ENCODE measurements at places on chromosomes 4 and X. TPM values are rescaled to one million over a fixed set of nuclear protein-coding genes. Genes with fewer than 3 reads are reported as not detected.
A peak's percentile ranks its signal among the peaks of the same experiment; 100 is the strongest.

ODAPH gene
- total RNA-seq, result not detected

DNA sequence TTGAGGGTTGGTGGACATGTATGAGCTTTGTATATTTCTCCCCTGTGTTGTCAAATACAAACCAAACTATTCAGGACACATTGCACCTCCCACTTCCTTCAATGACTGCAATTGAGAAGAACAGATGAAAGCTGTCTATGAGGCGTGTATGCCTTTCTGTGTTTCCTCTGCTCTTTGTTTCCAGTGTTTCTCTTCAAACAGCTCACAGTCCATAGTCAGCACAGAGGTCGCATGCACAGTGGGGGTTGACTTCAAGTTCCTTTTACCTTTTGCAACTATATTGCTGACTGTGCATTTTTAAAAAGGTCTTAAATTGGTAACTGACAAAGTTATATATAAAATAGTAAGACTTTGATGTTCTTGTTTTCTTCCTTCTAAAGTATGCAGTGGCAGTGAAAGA is 957.8 kb downstream of the C4orf33 start:
- H3K27ac ChIP-seq, result no peak overlapping the region
- no peaks in the 10 kb centered on the region for H3K27me3 ChIP-seq
- H3K36me3 ChIP-seq, result no peaks in the 10 kb centered on the region
- no peaks in the 10 kb centered on the region for H3K4me1 ChIP-seq
- H3K4me3 ChIP-seq, result no peak overlapping the region

DNA sequence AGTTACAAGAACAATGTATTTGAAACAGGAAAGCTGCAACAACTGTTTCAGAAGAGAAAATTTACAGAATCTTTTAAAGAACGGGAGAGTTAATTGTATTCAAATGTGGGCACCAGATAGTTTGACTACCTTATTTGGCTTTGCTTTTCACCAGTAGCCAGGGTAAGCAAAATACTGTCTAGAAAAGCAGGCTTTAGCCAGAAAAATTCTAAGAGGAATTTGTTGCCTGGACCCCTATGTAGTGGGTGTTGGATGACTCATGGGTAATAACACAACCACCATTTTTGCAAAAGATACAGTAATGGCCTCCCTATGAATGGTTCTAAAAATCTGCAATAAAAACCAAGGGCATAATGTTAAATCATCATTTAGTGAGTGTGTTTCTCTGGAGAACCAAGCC is 233.4 kb upstream of the ANXA3 start:
- H3K27me3 ChIP-seq, result no peaks in the 10 kb centered on the region
- H3K36me3 ChIP-seq, result no peaks in the 10 kb centered on the region
- no peaks in the 10 kb centered on the region for H3K4me1 ChIP-seq
- DNase-seq, result no peak

DNA sequence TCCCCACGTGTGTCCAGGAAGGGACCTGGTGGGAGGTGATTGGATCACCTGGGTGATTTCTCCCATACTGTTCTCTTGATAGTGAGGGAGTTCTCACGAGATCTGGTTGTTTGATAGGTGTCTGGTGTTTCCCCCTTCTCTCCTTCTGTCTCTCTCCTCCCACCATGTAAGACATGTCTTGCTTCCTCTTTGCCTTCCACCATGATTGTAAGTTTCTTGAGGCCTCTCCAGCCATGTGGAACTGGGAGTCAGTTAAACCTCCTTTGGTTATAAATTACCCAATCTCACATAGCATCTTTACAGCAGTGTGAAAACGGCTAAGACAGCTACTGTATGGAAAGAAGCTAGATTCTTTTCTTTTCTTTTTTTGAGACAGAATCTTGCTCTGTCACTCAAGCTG is 21.6 kb upstream of the FGG start:
- H3K27me3 ChIP-seq, result peaks cover 36% of the 10 kb centered on the region
- no peak overlapping the region for H3K27ac ChIP-seq
- DNase-seq, result no peak

DNA sequence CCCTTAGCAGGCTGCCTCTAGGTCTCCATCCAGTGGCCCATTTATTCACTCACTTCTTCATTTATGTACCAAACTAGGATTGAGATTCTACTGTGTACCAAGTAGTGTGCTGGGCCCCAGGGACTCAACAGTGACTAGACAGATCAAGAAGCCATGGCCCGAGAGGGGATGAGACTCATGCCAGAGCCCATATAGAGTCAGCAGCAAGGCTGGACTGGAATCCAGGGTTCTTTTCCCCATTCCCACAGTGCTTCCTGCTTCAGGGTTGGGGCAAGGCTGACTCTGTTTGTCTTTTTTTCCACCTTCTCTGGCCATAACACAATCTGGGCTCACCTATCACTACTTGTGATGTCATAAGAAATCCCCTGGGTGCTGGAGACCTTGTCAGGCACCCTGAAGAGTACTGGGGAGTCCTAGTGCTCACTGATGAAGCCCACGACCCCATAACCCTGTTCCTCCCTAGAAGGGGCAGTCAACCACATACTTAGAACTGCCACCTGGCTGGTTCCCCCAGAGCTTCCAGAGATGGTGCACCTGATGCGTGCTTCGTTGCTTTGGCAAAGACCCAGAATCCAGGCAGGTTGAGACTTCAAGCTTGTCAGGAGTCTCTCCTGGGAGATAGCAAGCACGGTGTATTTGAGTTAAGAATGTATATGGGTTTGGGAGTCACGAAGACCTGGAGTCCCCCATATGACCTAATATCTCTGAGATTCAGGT is 6.2 kb downstream of the RTL5 start:
- no peaks in the 10 kb centered on the region for H3K36me3 ChIP-seq
- H3K27ac ChIP-seq, result peak overlapping the region; percentile 72
- DNase-seq, result no peak
- H3K4me1 ChIP-seq, result peaks cover 27% of the 10 kb centered on the region
- no peak overlapping the region for H3K4me3 ChIP-seq
- no peaks in the 10 kb centered on the region for H3K27me3 ChIP-seq

DNA sequence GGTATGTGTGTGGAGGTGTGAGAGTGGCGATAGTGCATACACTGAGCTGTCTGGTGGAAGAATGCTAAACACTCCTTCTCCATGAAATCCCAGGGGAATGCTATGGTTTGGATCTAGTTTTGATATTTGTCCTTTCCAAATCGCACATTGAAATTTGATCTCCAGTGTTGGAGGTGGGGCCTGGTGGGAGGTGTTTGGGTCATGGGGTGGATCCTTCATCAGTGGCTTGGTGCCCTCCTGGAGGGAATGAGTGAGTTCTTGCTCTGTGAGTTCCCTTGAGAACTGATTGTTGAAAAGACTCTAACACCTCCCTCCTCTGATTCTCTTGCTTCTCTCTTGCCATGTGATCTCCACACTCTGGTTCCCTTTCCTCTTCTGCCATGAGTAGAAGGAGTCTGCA is 114.1 kb upstream of the HHIP start:
- no peak for DNase-seq
- H3K36me3 ChIP-seq, result no peaks in the 10 kb centered on the region
- H3K4me3 ChIP-seq, result no peak overlapping the region
- H3K27ac ChIP-seq, result no peak overlapping the region

- H3K4me1 ChIP-seq, result no peaks in the 10 kb centered on the region
- no peaks in the 10 kb centered on the region for H3K27me3 ChIP-seq
- H3K4me3 ChIP-seq, result no peak overlapping the region
- H3K36me3 ChIP-seq, result no peaks in the 10 kb centered on the region
- H3K27ac ChIP-seq, result no peak overlapping the region
Observed at GRCh38 chrX:71615056-71615455, 3.3 kb downstream of the CXCR3 start.

GRCh38 chr4:158560284-158560683 is 38.6 kb downstream of the RXFP1 start:
- no peaks in the 10 kb centered on the region for H3K4me1 ChIP-seq
- no peak overlapping the region for H3K27ac ChIP-seq
- H3K36me3 ChIP-seq, result no peaks in the 10 kb centered on the region
- H3K27me3 ChIP-seq, result no peaks in the 10 kb centered on the region
- no peak overlapping the region for H3K4me3 ChIP-seq

OGT gene
- 61.3 TPM for total RNA-seq

USP53 gene
- total RNA-seq, result 64.6 TPM

DNA sequence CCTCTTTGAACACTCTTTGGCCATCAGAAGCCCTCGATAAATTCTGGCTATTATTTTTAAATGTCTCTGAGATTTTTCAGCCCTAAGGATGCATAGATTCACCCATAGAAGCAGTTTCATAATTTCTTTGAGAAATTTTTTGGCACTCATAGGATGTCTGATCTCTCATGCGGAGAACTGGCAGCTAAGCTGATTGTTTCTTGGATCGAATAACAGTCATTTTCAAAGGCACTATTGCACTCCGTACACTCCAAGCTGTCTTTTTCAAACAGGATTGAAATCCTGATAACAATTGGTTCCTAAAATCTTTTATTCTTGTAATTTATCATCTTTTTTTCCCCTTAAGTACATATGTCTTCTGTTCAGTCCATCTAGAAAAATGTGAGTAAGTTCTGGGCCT is 411.9 kb downstream of the SPOCK3 start:
- no peak overlapping the region for H3K27ac ChIP-seq
- no peak overlapping the region for H3K4me3 ChIP-seq
- H3K36me3 ChIP-seq, result no peaks in the 10 kb centered on the region
- no peaks in the 10 kb centered on the region for H3K27me3 ChIP-seq
- DNase-seq, result no peak

- H3K36me3 ChIP-seq, result no peaks in the 10 kb centered on the region
- H3K4me1 ChIP-seq, result no peaks in the 10 kb centered on the region
- H3K27ac ChIP-seq, result no peak overlapping the region
- DNase-seq, result no peak
- no peak overlapping the region for H3K4me3 ChIP-seq
Observed at GRCh38 chrX:142060191-142060590, 144.9 kb downstream of the MAGEC2 start.

PRR32 gene
- total RNA-seq, result 0.27 TPM

GRCh38 chr4:1204828-1205585 is 32.6 kb upstream of the SPON2 start:
- H3K27ac ChIP-seq, result no peak overlapping the region
- H3K36me3 ChIP-seq, result no peaks in the 10 kb centered on the region
- no peak for DNase-seq
- H3K4me1 ChIP-seq, result peaks cover 42% of the 10 kb centered on the region

Measured in heart right ventricle (tissue), 16 donors.